ENCODE measurements at places on chromosomes 11 and 22.
A peak's percentile ranks its signal among the peaks of the same experiment; 100 is the strongest.

DNA sequence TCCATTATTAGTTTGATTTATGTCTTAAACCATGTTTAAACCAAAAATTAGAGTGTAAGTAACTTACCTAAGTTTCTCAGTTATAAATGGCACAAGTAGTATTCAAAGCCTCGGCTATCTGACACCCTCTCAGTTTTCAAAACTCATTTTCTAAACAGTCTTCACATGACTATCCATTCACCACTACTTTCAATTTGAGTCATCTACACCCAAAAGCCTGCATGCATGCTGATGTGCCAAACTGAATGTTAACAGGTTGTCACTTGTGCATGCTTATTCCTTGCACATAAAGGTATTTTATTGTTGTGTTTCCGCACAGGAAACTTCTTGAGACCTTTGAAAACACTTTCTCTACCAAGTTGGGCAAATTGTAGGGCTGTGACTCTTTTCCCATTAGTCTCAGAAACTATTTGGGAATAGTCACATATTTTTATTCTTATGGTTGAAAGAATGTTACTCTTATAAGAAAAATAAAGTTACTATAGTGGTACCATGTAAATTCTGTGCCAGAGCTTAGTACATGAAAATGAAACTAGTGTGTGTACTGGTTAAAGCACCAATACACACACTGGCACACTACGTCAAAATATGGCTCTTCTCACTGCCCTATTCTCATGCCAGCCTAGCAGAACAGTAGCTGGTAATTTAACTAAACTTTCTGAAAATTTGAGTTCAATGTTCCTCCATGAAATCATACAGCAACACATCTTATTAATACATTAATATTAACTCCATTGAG lies 2.2 kb upstream of the OR51E2 start:
- DNase-seq = no peak

- no peak for DNase-seq
Measured at GRCh38 chr11:1508491-1508891, 21.9 kb upstream of the MOB2 start.

- no peak for DNase-seq
Measured at GRCh38 chr22:46062232-46062615, 85.3 kb upstream of the WNT7B start.

GRCh38 chr11:69470793-69471728 lies 10.4 kb upstream of the LINC01488 start:
- DNase-seq = no peak

DNA sequence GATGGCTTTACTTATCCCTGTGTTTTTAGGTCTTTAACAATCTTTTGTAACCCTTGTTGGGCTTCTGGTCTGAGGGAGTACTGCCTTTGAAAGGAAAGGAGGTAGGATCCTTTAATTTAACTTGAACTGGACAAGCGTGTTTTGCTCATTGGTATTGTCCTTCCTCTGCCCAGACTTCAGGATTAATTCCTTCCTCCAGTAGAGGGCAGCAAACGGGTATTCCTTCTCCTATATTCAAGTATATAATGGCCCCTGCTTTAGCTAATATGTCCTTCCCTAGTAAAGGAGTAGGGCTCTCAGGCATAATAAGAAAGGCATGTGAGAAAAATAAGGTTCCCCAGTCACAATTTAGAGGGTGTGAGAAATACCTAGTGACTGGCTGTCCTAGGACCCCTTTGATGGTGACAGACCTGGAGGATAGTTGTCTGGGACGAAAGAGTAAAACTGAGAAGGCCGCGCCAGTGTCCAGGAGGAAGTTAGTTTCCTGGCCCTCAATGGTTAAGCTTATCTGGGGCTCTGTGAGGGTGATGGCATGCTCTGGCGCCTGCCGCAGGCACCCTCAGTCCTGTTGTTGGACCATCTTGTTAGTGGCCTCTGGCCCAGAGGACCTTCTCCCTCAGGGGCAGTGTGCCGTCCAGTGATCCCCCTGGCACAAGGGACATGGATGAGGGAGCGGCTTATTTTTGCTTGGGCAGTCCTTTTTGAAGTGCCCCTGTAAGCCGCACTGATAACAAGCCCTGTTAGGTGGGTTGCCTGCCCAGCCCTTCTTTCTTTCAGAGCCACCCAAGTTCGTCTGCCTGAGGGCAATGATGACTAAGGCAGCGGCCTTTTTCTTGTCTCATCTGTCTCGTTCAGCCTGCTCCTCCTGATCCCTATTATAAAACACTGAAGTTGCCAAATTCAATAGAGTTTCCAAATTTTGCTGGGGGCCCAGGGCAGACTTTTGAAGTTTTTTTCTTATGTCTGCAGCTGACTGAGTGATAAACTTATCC lies 51.8 kb downstream of the C11orf71 start:
- peak; percentile 25 for DNase-seq

DNA sequence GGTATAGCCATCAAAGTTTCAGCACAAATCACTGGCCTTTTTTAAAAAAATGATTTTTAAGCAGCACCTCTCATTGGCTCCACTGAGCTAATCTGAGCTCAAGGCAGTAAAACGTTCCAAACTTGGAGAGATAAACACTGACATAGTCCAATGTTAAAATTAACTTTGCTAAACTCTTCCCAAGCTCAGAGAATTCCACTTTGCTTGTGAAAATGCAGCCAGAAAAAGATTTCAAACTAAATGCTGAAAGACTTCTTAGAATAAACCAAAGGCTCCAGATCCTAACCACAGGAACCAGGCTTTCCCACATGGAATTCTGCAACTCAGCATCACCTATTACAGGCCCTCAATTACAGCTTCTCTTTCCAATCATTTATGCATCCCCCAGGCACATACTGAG lies 84.7 kb upstream of the GDPD4 start:
- DNase-seq = no peak

DNA sequence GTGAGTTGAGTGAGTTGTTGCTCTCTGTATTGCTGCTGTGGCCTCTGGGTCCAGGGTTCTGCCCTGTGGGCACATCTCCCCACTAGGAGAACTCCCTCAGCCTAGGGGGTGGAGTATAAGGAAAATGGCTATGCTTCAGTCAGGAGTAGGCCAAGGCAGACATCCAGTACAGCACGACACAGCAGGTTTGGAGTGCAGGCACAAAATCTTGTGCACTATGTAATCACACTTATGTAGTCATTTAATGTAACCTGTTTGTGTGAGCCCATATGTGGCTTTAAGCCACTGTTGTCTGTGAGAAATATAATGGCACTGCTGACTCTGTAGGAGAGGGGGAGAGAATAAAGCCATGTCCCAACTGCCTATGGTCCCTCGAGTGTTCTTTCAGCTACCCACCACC lies 90.1 kb downstream of the CCDC83 start:
- no peak for DNase-seq

GRCh38 chr11:47923667-47924066 lies 56.7 kb upstream of the PTPRJ start:
- no peak for DNase-seq

GRCh38 chr11:128297091-128297651 lies 290.2 kb downstream of the ETS1 start:
- peak; percentile 80 for DNase-seq

DNA sequence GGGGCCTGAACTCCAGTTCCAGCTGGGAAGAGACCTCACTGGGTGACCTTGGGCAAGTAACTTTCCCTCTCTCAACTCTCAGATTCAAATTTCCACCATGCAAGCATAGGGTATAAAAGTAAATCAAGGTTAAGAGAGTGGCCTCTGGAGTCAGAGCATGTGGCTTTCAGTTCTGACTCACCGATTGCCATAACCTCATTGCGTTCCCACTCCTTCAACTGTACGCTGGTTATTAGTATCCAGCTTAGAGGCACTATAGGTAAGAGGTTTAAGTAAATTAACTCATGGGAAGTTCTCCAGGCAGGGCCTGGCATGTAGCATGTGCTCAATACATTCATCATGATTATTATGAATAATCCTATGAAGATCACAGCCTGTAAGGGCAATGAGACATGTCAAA lies 88.3 kb downstream of the FBXO7 start:
- DNase-seq = no peak

GRCh38 chr11:126660761-126661425 lies 305.4 kb downstream of the ST3GAL4 start:
- no peak for DNase-seq

DNA sequence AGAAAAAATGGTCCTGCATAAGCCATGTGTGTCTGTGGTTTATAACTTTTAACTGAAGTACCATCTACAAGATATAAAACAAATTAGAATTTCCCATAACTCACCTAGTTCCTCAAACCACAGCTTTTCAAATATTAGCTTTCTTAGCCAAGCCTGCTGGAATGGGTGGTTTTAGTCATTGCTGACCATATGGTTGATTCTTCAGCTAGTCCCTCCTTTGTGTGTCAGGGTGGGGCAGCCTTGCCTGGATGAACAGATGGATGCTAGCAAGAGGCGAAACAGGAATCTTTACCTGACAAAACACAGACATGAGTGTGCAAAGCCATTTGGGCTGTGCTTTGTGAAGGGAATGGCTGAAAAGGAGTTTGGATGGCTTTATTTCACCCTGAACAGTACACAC lies 6.9 kb upstream of the B3GNT6 start:
- no peak for DNase-seq

GRCh38 chr22:39462443-39463221 lies 5.8 kb downstream of the MGAT3 start:
- no peak for DNase-seq

DNA sequence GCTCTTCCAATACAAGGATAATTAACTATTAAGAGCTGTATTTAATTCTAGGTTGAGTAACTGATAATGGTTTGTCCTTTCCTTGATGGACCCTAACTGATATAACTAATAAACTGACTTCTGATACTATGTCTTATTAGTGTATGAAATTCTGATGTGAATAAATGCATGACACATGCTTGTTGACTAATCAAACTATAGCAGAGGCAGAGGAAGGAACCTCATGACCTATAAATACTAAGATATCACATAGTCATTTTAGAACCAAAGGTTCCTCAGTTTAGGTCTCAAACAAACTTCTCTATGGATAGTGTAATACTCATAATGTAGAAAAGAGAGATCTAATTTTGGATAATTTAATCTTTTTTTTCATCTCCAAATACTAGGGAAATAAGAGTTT lies 4.8 kb upstream of the HBD start:
- no peak for DNase-seq

DNA sequence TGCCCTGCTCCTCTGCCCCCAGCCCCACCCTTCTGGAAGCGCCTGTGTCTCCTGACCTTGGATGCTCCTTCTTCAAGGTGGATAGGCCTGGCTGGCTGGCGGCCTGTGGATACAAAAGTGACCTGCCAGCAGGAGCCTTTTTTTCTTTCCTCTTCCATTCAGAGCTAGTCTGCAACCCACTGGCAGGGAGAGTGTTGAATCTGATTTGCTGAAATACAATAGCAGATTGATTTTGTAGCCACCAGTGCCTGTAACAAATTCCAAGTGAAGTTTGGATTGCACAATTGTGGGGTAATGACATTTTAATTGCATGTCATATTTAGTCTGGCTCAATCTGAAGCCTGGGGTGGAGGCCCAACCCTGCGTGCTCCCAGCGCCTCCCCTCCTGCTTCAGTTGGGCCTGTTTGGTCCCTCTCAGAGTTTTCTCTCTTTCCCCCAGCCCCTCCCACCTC lies 97.2 kb downstream of the GRIK4 start:
- DNase-seq = no peak

- no peak for DNase-seq
Measured at GRCh38 chr22:25563761-25564319, 635 bp upstream of the GRK3 start.

GRCh38 chr22:35921777-35922176 lies 106.8 kb downstream of the RBFOX2 start:
- peak; percentile 33 for DNase-seq

- no peak for DNase-seq
Measured at GRCh38 chr22:37701141-37701786, 4.4 kb downstream of the TRIOBP start.

DNA sequence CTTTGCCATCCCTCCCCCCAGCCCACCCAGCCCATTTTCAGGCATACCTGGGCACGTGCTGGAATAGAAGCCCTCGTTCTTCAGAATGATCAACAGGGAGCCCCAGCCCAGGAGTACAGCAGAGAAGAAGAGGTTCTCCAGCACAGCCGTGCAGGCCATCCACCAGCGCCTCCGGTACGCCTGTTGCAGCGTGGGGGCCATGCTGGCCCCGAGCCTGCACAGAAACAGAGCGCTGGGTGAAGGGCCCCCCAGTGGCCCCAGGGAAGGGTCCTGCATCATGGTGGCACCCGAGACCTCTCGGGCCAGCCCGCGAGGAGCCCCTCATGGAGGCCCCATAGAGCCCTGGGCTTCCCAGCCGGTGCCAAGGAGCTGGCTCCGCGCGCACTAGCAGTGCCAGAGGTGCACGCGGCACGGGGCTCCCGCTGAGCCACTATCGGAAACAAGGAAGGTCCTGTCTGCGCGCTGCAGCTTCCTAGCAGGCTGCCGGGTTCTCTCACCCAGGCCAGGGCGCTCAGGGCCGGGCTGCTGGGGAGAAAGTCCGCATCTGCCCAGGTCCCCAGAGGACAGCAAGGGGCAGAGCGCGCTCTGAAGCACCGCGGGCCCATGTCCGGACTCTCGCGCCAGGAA lies 1.5 kb downstream of the SLC43A1 start:
- peak; percentile 33 for DNase-seq

- no peak for DNase-seq
Measured at GRCh38 chr22:19240813-19241592, 50.5 kb downstream of the CLTCL1 start.

DNA sequence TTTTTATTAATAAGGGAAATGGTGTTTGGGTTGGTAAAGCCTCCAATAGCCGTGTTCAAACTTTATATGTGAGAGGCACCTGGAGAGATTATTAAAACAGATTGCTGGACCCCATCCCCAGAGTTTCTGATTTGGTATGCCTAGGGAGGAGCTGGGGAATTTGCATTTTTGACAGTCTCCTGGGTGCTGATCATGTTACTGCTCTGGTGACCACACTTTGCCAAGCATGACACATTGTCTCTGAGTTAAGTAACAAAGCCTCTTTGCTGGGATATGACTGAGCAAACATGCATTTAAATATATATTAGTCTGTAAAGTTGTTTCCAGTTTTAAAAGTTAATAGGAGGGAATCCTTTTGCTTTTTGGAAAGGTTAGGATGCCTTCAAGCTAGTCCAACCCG lies 140.4 kb downstream of the NAV2 start:
- no peak for DNase-seq

DNA sequence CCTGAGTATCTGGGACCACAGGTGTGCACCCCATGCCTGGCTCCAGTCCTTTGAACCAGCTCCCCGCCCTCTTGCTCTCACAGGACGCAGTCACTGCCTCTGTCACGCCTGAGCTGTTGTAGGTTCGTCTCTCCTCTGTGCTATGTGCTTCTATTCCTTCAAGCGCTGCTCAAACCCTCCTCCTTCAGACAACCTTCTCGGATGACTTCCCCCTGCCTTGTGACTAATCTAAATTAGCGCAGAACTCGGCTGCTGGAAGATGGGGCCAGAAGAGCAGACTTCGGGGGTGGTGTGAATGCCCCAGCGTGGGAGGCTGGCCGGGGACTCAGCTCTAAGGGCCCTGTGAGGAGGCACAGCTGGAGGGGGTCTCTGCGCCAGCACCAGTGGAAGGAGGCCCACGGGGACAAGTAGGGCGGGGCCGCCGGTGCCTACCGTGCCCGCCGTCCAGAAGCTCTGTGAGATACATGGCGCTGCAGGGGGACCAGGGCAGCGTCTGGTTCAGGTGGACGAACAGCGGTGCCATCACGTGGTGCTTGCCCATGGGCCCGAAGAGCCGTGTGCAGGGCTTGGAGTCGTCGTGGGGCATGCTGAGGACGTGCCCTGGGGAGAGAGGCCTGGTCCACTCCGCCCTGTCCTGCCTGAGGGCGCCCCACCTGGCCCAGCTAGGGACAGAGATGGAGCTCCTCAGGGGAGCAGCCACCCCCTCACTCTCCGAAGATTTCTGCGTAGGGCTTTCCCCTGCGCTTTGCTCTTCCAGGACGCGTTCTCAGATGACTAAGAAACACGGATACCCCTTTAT lies 12.5 kb downstream of the ADAMTS8 start:
- DNase-seq = no peak

- no peak for DNase-seq
Measured at GRCh38 chr11:99568808-99569207, 548.1 kb downstream of the CNTN5 start.

Data from NCI-H345 (cell line).